Stimulated activated CD4-positive, alpha-beta T cell treated with anti-CD3 and anti-CD28 coated beads, Interleukin-2, amount 100 ng/mL, for 4 hours (primary cell): ENCODE measurements at places on chromosomes 6 and 20.

GRCh38 chr6:42514745-42515144, 49.1 kb upstream of the UBR2 start:
- no peak for DNase-seq

DNA sequence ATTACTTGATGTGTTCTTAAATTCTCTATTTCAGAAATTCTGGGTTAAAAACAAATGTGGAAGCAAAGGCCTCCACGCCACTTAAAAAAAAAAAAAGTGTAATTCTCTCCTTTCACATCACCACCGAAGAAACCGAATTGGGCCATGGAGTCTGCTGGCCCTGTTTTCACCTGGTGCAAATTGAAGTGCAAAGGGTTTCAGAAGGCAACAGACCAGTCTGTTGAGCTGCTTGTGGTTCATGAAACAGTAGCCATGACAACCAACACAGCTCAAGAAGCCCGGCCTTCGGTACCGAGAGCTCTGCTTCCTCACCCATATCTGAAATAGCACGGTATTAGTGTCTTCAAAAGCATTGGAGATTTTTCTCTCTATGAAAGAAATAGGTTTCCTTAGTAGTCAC, 63.1 kb downstream of the GMPR start:
- DNase-seq = no peak

DNA sequence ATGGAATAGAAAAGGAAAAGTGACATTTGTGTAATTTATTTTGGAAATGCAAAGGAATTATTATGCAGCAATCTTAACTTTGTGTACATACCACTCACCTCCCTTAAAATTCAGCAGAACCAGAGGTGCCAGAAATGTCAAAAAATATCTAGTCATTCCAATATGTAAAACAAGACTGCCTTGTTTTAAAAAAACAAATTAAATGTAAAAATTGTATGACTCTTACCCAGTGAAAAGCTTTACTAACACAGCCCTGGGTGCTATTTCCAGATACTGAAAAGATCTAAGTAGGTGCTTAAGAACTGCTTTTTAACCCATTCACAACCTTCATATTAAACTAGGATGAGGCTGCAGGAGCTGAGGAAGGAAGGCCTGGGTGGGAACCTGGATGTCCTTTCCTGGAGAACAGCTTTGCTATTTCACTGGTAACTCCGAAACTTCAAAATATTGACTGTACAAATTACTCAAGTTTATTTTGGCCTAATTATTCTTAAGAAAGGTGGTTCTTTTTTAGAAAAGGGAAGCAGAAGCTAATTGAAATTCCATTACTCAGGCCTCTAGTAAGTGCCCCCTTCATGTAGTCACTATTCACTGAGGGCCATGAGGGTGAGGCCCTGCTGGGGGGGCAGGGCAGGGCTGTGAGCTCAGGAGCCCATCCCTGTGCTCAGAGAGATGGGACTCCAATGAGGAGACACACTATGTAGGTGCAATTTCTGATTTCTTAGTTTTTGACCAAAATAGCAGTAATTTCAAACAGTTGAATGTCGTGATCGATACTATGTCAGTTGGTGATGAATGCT, 139.6 kb downstream of the MAP3K4 start:
- DNase-seq = no peak

GRCh38 chr20:63046841-63047240, 40.1 kb upstream of the BHLHE23 start:
- DNase-seq = no peak

GRCh38 chr20:1206366-1207148, 3.3 kb downstream of the C20orf202 start:
- no peak for DNase-seq

DNA sequence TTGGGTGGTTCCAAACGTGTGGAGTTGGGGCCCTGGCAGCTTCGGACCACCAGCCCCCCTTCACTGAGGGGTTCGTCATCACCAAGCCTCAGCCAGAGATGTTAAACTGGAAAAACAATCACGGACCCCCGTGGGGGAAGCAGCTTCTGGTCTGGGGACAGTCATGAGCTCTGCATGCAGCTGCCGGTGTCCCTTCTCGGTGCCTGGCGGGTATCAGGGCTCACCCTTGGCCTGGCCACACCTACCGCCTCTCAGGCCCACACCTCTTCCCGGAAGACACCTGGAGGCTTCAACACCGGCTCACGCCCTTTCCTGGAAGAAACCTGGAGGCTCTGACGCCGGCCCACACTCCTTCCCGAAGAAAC, 77.8 kb upstream of the BHLHE23 start:
- DNase-seq = no peak

DNA sequence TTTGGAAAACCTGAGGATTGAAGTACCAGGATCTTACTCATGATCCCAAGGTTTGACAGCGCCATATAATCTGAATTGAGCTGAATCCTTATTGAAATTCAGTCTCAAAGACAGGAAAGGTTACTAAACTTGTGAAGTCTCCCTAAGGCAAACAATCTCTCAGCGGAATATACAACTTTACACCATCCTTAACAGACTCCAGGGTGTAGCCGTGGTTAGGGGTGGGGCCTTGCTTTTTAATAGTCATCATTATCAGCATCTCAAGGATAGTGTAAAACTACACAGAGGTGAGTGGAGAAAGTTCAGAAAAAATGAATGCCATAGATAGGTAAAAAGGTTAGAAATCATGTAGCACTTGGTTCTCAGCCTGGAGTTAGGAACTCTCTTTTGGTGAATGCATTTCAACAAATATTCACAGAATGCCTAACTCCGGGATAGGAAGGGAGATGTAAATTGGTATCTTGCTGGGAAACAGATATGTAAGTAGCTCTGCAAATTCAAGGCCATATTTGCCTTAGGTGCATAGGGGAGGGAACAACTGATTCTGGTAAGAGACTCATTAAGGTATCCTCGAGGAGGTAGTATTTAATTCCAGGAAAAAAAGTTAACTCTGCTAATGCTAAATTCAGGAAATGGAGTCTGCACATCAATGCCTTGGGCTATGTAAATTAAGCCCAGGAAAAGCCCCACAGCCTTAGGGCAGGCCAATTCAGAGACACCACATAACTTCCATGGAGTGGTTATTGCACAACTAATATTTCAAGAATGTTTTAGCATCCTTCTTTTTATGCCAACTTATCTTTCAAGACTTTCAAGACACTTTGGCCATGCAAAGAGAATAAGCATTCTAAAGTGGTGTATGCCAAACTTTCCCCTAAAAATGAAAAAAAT, 61.6 kb downstream of the SNAP25 start:
- DNase-seq = no peak

GRCh38 chr20:2640899-2641298, 11.5 kb upstream of the NOP56 start:
- DNase-seq = no peak

DNA sequence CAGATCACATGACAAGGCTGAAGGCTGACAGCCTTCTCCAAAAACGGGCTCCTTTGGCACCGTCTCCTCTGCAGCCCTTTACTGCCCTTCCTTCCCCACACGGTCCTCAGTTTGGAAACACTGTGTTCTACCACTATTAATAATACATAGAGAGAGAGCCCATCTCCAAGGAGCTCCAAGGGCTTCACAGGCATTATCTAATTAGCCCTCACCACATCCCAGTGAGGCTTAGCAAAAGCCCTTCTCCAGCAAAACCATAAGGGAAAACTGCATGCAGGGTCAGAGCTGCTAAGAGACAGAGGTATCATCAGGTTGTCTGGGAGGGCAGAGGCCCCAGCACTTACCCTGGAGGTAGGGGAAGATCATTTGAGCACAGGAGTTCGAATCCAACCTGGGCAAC, 169.3 kb upstream of the JARID2 start:
- no peak for DNase-seq

DNA sequence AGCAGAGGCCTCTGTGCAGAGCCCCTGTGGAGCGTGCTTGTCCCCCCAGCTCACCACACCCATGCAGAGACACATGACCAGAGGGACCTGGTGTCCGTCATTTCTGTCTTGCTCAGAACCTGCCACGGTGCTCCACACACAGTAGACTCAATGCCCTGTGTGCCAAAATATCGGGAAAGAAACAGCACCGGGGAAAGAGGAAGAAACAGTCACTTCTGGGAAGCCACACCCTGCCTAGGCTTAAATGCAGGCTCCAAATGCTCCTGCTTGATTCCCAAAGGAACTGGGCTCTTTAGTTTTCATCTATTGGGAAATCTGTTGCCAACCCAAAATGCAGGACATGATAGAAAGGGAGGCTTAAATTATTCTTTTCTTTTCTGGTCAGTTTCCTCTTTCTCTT, 503.9 kb downstream of the CD83 start:
- DNase-seq = no peak

DNA sequence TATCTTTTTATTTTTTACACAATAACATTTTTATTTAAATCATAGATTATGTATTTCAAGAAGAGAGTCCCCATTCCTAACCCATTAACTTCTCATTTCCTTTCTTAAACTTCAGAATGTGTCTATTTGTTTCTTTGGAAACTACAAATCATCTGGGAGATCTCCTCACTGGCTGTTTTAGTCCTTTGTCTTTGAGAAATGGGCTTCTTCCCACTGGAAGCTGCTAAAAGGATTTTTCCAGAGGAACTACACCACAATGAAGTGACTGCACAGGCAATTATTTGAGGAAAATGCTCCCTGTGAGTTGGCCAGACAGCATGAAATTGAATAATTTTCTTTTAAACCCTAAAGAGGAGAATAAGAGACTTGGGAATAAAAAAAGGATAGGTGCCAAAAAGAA, 119.1 kb downstream of the TENT5A start:
- DNase-seq = no peak

- no peak for DNase-seq
Measured at GRCh38 chr20:50969912-50970311, 11.3 kb downstream of the MOCS3 start.

DNA sequence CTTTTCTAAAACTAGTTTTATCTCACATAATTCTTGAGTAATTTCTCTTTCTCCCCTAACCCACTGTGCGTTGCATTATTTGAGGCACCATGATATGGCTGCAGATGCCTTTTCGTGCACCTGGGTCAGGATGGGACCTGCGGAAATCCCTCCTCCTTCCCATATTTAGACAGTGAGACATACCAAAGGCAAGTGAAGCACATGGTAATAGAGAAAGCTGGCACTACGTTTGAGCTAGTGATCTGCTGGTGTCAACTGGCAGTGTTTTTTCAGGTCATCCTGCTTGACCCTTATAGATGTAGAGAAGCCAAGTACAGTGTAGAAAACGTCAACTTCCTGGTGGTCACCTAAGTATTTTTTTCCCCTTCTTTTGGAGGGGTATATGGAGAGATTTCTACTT, 71.7 kb downstream of the FOXO3 start:
- no peak for DNase-seq

GRCh38 chr20:8805737-8806442, 263.0 kb upstream of the PLCB4 start:
- no peak for DNase-seq

GRCh38 chr6:129644567-129645015, 65.4 kb downstream of the ARHGAP18 start:
- DNase-seq = no peak

DNA sequence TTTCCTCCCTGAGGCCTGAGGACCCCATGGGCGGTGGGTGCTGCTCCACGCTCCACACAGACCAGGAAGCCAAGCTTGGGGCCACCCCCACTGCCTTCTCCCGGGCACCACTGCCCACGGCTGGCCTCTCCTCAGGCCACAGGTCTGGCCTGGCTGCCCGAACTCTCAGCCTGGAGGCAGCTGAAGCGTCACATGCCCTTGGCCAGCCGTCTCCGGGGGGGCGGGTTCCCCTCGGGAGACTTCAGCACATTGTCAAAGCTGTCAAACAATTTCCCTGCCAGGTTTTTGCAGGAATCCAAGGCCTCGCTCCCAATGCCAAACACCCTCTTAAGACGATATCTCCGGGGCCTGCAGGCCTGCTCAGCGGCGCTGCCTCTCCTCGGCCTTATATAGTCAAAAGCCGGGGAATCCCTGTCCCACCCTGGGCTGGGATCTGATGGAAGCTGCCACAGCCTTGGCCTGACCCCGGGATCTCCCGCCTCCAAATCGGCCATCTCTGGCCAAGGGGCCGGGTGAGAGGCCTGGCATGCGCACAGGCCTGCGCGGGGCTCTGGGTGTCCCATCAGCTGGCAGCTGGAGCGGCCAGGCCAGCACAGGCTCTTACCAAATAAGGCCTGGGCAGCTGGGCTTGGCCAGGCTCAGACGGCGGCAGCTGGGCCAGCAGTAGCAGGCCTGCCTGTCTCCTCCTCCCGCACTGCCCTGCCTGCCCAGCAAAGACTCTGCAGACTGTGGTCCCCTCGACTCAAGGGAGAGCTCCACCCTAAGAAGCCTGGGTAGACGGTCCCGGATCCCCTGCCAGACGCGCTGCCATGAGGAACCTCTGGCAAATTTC, 49.7 kb downstream of the RBM38 start:
- DNase-seq = no peak

- no peak for DNase-seq
Measured at GRCh38 chr6:138378463-138378862, 758 bp downstream of the SMIM28 start.

GRCh38 chr20:62742550-62742949, 33.9 kb downstream of the NTSR1 start:
- DNase-seq = no peak

DNA sequence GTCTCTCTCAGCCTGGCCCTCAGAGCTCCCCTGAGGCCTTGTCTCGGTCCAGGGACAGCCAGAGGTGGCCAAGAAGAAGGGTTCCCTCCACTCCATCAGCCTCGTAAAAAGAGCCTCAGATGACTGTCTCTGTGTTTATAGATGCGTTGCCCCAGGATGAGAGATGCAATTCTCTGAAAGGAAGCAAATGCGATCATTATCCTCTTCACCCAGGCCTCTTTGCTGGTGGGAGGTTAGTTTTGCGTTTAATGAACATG, 90.4 kb downstream of the YTHDF1 start:
- DNase-seq = no peak

GRCh38 chr20:31654534-31654933, 16.8 kb downstream of the COX4I2 start:
- DNase-seq = no peak

- DNase-seq = no peak
Measured at GRCh38 chr6:73657201-73657600, 3.4 kb upstream of the SLC17A5 start.

DNA sequence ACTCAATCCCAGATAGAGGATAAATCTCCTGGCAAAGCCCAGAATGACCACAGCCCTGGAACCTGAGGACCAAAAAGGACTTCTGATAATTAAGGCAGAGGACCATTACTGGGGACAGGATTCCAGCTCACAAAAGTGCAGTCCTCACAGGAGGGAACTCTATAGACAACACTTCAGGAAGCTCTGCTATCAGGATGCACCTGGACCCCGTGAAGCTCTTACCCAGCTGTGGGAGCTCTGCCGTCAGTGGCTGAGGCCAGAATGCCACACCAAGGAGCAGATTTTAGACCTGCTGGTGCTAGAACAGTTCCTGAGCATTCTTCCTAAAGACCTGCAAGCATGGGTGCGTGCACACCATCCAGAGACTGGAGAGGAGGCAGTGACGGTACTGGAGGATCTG, 992 bp downstream of the ZSCAN16 start:
- DNase-seq = no peak

GRCh38 chr6:154399097-154399496, 42.5 kb upstream of the IPCEF1 start:
- DNase-seq = no peak

- no peak for DNase-seq
Measured at GRCh38 chr20:12947691-12948090, 61.1 kb upstream of the SPTLC3 start.

GRCh38 chr6:82645536-82646230, 282.1 kb downstream of the TPBG start:
- DNase-seq = no peak

GRCh38 chr6:11231564-11232192, 790 bp downstream of the NEDD9 start:
- no peak for DNase-seq
